Kidney (tissue), 22 donors: ENCODE measurements at places on chromosomes 5 and 9.

- DNase-seq, result no peak
Measured at GRCh38 chr5:109273594-109273993, 136.2 kb downstream of the PJA2 start.

DNA sequence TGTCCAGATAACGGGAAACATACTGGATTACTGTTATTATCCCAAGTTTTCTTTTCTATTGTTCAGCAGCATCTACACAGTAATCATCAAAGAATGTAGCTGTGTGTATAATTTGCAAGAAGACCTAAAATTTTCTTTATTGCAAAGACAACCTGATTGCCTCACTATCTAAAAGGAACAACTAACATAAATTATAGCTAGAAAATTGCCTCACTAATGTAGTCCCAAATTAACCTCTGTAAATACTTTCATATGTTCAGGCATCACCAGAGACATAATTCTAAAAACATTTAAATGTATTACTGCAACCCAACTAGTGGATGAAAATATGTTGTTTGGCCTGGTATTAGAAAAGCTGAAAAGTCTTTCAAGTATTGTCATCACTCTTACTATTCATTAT is 275.4 kb downstream of the CDH12 start:
- DNase-seq, result no peak

DNA sequence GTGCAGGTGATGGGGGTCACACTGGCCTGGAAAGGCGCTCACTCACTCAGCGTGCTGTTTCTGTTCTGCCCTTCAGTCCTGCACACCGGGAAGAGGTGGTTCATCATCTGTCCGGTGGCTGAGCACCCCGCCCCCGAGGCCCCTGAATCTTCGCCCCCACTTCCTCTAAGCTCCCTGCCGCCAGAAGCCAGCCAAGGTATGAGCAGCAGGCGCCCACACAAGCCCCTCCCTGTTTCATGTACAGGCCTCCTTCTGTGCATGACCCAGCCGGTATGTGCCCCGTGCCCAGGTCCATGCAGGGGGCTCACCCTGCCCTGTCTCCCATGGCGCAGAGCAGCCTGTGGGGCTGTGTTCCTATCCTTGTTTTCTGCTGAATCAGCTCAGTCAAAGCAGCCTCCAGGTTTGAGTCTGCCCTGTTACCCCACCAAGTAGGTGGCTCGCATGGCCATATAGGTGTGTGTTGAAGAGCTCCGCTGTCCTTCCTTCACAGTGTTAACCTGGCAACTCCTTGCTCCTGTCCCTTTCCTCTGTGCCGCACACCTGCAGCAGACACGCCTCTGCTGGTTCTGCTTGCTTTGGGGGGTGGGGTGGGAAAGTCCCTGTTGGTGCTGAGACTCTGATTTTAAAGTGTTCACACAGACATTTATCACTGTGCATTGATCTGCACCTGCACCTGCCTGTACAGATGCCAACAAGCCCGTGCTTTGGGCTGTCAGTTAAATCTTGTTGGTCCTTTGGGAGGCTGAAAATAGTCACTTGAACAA is 84.8 kb downstream of the WNK2 start:
- peak; percentile 8 for DNase-seq

DNA sequence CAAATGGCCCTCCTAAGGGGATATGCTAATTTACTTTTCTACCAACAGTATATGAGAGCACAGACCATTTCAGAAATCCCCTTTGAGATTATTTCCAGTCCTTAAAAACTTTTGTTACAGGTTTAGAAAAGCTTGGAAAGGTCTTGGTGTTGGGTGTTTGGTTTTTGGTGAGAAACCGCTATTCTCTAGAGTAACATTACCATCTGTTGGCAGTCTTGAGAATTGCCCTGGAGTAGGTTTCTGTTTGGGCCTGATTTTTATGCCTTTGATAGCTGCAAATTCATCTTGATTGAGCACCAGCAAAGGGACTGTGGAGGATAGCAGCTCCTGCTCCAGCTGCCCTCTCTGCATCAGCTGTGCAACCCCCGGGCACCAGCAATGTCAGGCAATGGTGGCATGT is 8.0 kb downstream of the NUDT2 start:
- DNase-seq, result no peak

GRCh38 chr9:134061019-134061687 is 6.7 kb downstream of the BRD3 start:
- DNase-seq, result peak; percentile 32

GRCh38 chr5:68418201-68418600 is 202.6 kb downstream of the PIK3R1 start:
- no peak for DNase-seq

- DNase-seq, result no peak
Measured at GRCh38 chr5:42522783-42523182, 99.5 kb downstream of the GHR start.
